ENCODE measurements at places on chromosomes 11 and 22. TPM values are rescaled to one million over a fixed set of nuclear protein-coding genes. Genes with fewer than 3 reads are reported as not detected.

The ART5 gene
- total RNA-seq = not detected

The MMP13 gene
- total RNA-seq = not detected

The C11orf42 gene
- not detected for total RNA-seq

The SCARF2 gene
- total RNA-seq = 0.61 TPM

The KRTAP5-9 gene
- total RNA-seq = 0.24 TPM

The CEP126 gene
- 0.27 TPM for total RNA-seq

The FERMT3 gene
- 241 TPM for total RNA-seq

The PKDREJ gene
- not detected for total RNA-seq

The PEX16 gene
- 53.3 TPM for total RNA-seq

The SLC22A24 gene
- not detected for total RNA-seq

The ARHGAP20 gene
- not detected for total RNA-seq

The CECR2 gene
- total RNA-seq = 0.20 TPM

The ZNF280B gene
- total RNA-seq = 2.7 TPM

The NXPE2 gene
- total RNA-seq = not detected

The SMC1B gene
- total RNA-seq = 0.44 TPM

The TMPRSS6 gene
- total RNA-seq = 2.7 TPM

The TIGD3 gene
- total RNA-seq = 0.34 TPM

The OR6A2 gene
- 0.12 TPM for total RNA-seq

The MRGPRX2 gene
- 0.17 TPM for total RNA-seq

The C11orf91 gene
- 0.66 TPM for total RNA-seq

The KRTAP5-7 gene
- not detected for total RNA-seq

The RBMXL2 gene
- 0.10 TPM for total RNA-seq

The TMEM121B gene
- total RNA-seq = 0.24 TPM

The GGTLC2 gene
- total RNA-seq = not detected

The POU2AF3 gene
- total RNA-seq = not detected

The MS4A4E gene
- not detected for total RNA-seq

The FAM181B gene
- not detected for total RNA-seq

The MAPK1 gene
- total RNA-seq = 120 TPM

The THRSP gene
- total RNA-seq = not detected

The LRRC56 gene
- 1.4 TPM for total RNA-seq

The RNF121 gene
- 41.2 TPM for total RNA-seq

The C11orf21 gene
- 20.4 TPM for total RNA-seq

The UPB1 gene
- total RNA-seq = 0.34 TPM

The SSH3 gene
- total RNA-seq = 13.0 TPM

The BIK gene
- 0.29 TPM for total RNA-seq

The PLEKHA7 gene
- total RNA-seq = 1.8 TPM

The PHLDA2 gene
- total RNA-seq = 6.2 TPM

The CDC42BPG gene
- total RNA-seq = 0.42 TPM

The DYNC2H1 gene
- total RNA-seq = 1.2 TPM

The SLC25A18 gene
- total RNA-seq = not detected

The PGA4 gene
- not detected for total RNA-seq

The AQP11 gene
- 0.34 TPM for total RNA-seq

The DGAT2 gene
- 8.0 TPM for total RNA-seq

The RCOR2 gene
- 0.17 TPM for total RNA-seq

The EFCAB6 gene
- total RNA-seq = not detected

The NEFH gene
- total RNA-seq = 3.1 TPM

The CAPN5 gene
- total RNA-seq = 0.27 TPM

The IGLL1 gene
- not detected for total RNA-seq

The SERPIND1 gene
- not detected for total RNA-seq

The NEAT1 gene
- 1,002 TPM for total RNA-seq

The INS gene
- total RNA-seq = not detected

The ZBTB16 gene
- total RNA-seq = 4.8 TPM

The RIMBP3C gene
- 0.68 TPM for total RNA-seq

The MS4A5 gene
- total RNA-seq = not detected

The NFAM1 gene
- total RNA-seq = 1.1 TPM

The PDGFD gene
- total RNA-seq = not detected

The PATE3 gene
- total RNA-seq = not detected

The FZD4 gene
- 0.05 TPM for total RNA-seq

The TSSC4 gene
- 51.6 TPM for total RNA-seq

Measured in T-helper 1 cell treated with Interleukin-12 subunit alpha and Interleukin-12 subunit beta and Interleukin-4 antibody, amounts not matched to agents 30 ng/mL and 1 ng/mL, for 36 hours (primary cell).